ENCODE measurements at places on chromosomes 2 and 18. TPM values are rescaled to one million over a fixed set of nuclear protein-coding genes. Genes with fewer than 3 reads are reported as not detected.

The CNGA3 gene
- not detected for total RNA-seq

The IRS1 gene
- total RNA-seq, result 46.7 TPM

The LHCGR gene
- total RNA-seq, result not detected

GRCh38 chr2:157486596-157487270 lies 42.8 kb upstream of the CYTIP start:
- no peaks in the 10 kb centered on the region for H3K4me1 ChIP-seq
- no peak overlapping the region for H3K27ac ChIP-seq
- no peaks in the 10 kb centered on the region for H3K27me3 ChIP-seq
- no peak overlapping the region for H3K4me3 ChIP-seq
- DNase-seq, result no peak

- H3K36me3 ChIP-seq, result no peaks in the 10 kb centered on the region
- no peaks in the 10 kb centered on the region for H3K27me3 ChIP-seq
- no peak for DNase-seq
- H3K27ac ChIP-seq, result no peak overlapping the region
These were observed 118.8 kb upstream of the PIEZO2 start for GRCh38 chr18:11268153-11268552.

DNA sequence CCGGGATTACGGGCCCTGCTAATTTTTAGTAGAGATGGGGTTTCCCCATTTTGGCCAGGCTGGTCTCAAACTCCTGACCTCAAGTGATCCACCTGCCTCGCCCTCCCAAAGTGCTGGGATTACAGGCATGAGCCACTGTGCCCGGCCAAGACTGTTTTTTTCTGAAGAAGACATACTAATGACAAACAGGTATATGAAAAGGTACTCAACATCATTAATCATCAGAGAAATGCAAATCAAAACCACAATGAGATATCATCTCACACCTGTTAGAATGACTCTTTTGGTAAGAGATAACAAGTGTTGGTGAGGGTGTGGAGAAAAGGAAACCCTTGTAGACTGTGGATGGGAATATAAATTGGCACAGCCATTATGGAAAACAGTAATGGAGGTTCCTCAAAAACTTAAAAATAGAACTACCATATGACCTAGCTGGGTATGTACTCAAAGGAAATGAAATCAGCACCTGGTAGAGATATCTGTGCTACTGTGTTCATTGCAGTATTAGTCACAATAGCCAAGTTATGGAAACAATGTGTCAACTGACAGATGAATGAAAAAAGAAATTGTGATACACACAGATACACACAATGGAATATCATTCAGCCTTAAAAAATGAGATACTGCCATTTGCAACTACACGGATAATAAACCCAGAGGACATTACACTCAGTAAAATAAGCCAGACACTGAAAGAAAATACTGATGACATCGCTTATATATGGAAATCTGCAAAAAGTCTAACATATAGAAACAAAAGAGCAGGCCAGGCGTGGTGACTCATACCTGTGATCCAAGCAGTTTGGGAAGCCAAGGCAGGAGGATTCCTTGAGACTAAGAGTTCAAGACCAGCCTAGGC lies 20.8 kb downstream of the SOS1 start:
- H3K4me1 ChIP-seq, result no peaks in the 10 kb centered on the region
- H3K4me3 ChIP-seq, result no peak overlapping the region
- H3K36me3 ChIP-seq, result no peaks in the 10 kb centered on the region
- no peaks in the 10 kb centered on the region for H3K27me3 ChIP-seq

- H3K4me1 ChIP-seq, result no peaks in the 10 kb centered on the region
- no peak for DNase-seq
- no peak overlapping the region for H3K4me3 ChIP-seq
- H3K36me3 ChIP-seq, result no peaks in the 10 kb centered on the region
- no peaks in the 10 kb centered on the region for H3K27me3 ChIP-seq
- no peak overlapping the region for H3K27ac ChIP-seq
These were observed 14.5 kb upstream of the NAB1 start for GRCh38 chr2:190634381-190634780.
